ENCODE measurements at places on chromosomes 11 and 22.

GRCh38 chr11:59678118-59678812 is 9.4 kb upstream of the PATL1 start:
- no peak for DNase-seq

DNA sequence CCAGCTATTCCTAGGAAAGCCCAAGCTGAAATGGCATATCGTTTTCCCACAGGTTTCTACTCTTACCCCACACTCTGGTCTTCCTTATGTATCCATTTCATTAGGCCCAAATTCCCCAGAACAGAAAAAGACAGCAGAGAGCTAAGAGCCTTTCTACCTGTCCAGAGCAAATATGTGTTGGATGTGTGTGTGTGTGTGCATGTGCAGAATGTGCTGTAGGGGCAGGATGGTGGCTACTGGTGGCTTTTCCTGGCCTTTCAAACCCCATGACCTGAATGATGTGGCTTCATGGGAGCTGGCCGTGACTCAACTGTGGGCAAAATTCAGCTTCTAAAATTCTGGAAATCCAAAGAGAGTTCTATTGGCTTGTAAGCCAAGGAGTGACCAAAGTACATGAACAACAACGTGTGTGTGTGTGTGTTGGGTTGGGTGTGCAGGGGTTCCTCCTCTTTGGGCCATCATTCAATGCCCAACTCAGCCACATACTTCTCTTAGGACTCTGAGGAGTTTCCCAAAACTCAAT is 421.4 kb upstream of the CADM1 start:
- no peak for DNase-seq

DNA sequence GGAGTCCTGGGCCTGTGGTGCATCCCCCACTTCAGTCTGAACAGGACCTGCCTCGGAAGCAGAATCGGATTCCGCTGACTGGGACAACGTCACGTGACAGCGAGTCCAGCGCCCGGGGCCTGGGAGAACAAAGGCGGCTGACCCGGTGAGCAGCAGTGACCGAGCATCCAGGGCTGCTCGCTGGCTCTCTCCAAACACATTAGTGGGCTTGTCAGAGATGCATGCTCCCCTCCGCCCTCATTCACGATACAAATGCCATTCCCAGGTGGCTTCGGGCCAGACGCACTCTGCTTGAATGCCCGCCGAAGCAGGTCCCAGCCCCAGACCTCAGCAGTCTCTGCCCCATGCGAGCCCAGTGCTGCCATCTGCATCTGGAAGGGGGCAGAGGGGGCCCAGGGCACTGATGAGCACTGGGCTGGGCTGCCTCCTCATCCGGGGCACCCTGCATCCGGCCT is 91.0 kb downstream of the WNT7B start:
- DNase-seq: no peak

DNA sequence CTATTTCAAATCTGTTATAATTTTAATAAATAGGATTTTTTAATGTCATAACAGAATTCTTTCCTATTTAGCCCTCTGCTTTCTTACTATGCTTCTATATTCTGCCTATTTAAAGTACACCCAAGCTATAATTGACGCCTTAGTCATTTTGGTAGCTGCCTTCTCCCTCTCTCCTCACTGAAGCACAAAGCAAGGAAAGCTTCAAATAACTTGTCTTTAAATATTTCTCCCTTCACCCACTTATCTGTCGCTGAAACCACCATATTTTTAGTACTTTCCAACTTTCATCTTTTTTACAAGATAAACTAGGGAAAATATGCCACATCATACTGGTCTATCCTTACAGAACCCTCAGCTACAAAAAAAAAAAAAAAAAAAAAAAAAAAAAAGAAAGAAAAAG is 127.9 kb downstream of the ENTHD1 start:
- DNase-seq: no peak

- no peak for DNase-seq
These were observed 4.9 kb downstream of the DENND5A start for GRCh38 chr11:9259981-9260837.

GRCh38 chr22:40482391-40482790 is 112.0 kb downstream of the SGSM3 start:
- no peak for DNase-seq

DNA sequence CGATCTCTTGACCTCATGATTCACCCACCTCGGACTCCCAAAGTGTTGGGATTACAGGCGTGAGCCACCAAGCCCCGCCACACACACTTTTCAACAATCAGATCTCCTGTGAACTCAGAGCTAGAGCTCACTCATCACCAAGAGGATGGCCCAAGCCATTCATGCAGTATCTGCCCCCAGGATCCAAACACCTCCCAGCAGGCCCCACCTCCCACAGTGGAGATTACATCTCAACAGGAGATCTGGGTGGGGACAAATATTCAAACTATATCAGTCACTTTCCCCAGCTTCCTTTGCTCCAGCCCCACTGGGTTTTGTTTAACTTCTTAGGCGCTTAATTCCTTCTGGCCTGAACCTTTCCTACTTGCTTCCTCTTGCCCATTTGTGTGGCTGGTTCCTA is 26.3 kb upstream of the SORL1 start:
- DNase-seq: no peak

- DNase-seq: no peak
These were observed 18.0 kb upstream of the CHST1 start for GRCh38 chr11:45683271-45684058.
